NCI-H1105 treated with DMSO at 0.1 percent for 48 hours (cell line): ENCODE measurements at places on chromosomes 5 and 9.

DNA sequence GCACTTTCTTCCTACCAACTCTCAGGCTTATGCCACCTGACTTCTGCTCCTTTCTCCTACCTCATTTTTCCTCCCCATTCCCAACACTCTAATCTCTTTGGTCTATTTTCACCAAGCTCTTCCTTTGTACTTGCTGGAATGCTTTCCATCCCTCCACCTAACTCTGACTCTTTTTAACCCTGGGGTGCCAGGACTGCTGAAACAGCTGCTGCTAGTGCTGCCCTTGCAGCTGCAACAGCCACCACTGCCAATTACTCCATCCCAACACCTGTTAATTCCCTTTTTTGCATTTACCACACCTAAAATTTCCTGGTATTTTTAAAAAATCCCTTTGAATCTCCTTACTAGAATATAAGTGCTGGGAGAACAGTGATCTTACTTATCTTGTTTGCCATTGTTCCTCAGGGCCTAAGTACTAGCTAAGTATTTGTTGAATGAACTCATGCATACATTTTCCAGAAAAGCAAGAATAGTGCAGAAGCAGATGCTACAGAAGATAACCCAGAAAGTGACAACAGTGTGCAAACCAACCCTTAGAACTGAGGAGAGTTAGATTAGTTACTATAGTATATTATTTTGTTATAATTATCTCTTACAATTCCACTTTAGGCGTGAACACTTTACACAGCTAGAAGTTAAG, 11.5 kb downstream of the NADK2 start:
- no peak for DNase-seq

- DNase-seq = no peak
Measured at GRCh38 chr5:98065261-98065909, 708.1 kb upstream of the RGMB start.

DNA sequence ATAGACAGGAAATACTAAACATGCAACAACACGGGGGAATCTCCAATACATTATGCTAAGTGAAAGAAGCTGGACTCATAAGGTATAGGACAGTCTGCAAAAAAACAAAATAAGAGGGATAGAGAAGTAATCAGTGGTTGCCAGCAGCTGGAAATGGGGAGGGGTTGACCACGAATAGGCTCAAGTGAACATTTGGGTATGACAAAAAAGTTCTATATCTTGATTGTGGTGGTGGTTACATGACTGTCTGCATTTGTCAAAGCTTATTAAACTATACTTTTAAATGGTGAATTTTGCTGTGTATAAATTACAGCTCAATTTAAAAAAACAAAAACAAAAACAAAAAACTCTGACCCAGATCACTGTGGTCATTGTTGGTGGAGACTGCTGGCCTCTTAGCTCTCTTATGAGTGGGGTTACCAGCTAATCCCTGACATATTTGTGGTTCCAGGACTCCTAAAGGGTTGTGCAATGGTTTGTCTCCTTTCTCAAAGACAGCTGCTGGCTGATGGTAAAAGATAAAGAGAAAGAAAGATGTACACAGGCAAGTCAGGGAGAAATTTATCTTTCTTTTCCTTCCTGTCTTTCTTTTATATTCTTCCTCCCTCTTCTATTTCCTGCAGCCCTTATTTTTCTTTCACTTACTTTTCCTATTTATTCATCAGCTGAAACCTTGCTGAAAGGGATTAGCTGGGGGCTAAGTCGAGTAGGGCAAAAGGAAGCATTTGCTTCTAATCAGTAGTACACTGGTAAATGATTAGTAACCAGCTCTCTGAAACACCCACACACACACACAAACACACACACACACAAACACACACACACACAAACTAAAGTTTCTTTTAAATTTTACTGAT, 42.6 kb upstream of the APC start:
- DNase-seq = no peak

DNA sequence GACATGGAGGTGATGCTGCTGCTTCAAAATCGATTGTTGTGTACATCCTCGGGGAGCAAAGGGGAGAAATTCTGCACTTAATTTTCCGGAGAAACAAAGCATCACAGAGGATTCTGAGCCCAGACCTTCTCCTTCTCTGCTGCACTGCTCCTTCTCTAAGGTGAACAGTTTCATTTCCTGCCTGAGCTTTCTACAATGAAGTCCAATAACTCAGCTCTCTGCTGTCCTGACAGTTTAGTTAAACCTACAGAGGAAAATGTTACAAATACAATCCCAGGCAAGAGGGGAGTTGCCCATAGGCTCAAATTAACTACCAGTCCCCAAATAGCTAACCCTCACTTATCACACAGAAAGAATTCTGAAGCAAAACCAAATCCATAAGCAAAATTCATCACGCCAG, 206.3 kb downstream of the EFNA5 start:
- DNase-seq = no peak

- DNase-seq = no peak
Measured at GRCh38 chr5:173646692-173647091, 30.2 kb upstream of the BOD1 start.

DNA sequence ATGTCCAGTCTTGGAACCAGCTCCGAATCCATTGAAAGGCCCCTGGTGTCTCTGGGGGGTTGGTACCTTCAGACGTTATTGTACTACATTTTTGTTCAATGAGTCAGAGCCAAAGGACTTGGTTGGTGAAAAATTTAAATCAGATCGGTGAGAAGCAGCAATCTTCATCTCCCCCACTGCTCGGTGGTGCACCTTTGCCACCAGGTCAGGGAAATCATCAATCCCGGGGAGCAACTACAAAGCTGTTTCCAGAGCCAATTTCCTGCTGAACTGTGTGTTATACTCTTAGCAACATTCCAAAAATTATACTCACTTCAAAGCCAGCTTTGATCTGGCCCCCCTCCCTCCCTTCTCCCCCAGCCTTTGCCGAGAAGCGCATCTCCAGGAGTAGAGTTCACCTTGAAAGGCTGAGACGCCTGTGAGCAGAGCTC, 375.2 kb upstream of the WWC1 start:
- no peak for DNase-seq

DNA sequence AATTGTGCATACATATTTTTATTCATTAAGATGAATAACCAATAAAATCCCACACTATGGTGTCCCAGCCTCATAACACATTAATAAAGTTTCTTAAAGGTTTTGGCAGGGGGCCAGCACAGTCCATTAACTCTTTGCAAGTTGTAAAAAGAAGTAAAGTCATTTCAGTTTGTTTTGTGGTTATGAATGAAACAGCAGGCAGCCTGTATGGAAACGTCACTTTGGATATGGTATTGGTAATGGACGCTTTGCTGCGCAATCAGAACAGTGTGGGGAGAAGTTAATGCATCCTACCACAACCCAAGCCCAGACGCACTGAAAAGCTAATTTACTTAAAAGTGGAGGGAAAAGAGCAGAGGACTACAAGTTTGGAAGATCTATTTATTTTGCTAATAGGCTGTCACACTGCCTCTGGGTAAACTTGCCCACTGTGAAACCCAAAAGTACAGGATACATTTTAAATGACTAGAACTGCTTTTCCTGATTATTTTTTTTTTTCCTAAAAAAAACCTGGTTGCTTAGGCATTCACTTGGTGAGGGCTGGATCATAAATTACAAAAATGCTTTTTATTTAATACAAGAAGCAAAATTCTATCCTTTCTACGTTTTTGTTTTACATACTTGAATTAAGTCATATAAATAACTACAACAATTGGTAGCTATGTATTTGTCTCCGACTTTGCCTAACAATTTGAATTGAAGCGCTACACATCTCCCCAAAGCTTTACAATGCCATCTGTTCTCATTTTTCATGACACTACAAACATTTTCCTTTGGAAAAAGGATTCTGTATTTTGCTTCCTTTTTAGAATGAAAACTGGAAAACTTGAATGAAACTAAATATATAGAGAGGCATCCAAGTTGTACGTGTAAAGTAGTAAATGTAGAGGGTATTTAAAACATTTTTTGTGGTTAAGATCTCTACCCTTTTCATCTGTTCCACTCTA, 104.3 kb downstream of the NFIB start:
- no peak for DNase-seq

- no peak for DNase-seq
Measured at GRCh38 chr9:127974769-127975261, 6.0 kb downstream of the EEIG1 start.

- DNase-seq = no peak
Measured at GRCh38 chr9:82271106-82271561, 282.6 kb downstream of the SPATA31D1 start.

- DNase-seq = no peak
Measured at GRCh38 chr5:108487951-108488350, 106.1 kb upstream of the FBXL17 start.

DNA sequence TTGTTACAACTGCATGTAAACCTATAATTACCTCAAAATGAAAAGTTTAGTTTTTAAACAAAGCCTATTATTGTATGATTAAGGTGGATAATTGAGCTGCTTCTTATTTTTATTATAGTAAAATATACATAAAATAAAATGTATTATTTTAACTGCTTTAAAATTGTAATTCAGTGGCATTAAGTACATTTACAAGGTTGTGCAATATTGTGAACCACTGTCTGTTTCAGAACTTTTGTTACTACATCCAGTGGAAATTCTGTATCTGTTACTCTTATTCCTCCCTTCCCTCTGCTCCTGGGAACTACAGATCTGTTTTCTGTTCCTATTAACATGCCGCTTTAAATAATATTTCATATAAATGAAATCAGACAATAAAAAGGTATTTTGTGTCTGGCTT, 37.1 kb downstream of the ITGA1 start:
- DNase-seq = no peak

DNA sequence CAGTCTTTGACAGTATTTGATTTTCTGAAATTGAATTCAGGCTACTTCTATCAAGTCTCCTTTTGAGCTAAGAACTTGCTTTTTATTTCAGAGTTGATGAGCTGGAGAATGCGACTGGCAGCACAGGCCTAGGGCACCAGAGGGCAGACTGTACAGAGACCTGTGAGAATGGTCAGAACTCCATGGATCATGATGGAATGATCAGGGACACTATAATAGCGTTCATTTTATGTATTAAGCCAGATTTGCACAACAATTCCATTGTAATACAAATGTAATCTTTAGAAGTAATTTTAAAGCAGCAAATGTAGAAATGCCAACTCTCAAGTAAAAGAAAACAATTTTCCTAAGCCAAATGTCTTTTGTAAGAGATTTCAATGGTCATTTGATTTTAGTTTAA, 902.4 kb downstream of the NR2F1-AS1 start:
- DNase-seq = no peak

DNA sequence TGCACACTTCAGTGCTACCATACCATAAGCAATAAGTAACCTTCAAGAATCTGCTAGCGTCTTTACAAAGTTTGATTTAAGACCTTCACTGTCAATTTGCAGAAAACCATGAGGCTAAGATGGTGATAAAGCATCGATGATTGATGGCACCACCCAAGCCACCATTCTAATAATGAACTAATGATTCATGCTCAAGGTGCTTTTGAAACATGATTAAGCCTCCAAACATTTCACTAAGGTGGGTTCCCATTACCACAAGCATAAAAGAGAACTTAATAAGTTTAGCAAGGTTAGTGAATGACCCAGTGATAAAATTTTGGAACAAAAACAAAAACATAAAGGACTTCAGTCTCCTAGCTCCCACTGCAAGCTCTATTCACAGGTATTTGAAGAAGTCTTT, 214.7 kb downstream of the FBXL17 start:
- no peak for DNase-seq

GRCh38 chr5:25029004-25029403, 384.2 kb upstream of the CDH10 start:
- peak; percentile 67 for DNase-seq

GRCh38 chr5:171979606-171980005, 26.8 kb downstream of the FBXW11 start:
- no peak for DNase-seq

DNA sequence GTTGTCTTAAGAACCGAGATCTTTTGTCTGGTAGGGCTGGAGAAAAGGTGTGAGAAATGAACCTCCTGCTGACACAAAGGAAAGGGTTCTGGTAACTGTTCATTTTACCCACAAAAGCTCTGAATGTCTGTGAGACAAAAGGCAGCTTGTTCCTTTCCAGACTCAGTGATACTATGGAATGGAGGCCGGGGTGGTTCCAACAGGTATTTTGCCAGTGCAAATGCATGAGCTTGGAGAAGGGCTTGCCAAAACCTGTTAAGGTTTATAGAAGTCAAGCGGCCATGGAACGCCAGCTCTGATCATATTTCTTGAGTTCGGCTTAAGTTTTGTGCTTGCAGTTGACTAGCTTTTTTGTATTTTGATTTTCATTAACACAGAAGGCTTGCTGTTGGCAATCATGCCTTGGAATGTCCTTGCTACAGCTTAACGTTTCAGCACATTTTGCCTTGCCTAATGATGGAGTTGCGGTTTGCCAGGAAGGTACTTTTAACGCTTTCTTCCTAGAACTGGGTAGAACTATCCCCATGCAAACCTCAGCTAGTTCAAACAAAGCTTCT, 328.6 kb downstream of the PIK3R1 start:
- no peak for DNase-seq

- peak; percentile 50 for DNase-seq
Measured at GRCh38 chr9:129459547-129460322, 161.2 kb downstream of the C9orf50 start.

DNA sequence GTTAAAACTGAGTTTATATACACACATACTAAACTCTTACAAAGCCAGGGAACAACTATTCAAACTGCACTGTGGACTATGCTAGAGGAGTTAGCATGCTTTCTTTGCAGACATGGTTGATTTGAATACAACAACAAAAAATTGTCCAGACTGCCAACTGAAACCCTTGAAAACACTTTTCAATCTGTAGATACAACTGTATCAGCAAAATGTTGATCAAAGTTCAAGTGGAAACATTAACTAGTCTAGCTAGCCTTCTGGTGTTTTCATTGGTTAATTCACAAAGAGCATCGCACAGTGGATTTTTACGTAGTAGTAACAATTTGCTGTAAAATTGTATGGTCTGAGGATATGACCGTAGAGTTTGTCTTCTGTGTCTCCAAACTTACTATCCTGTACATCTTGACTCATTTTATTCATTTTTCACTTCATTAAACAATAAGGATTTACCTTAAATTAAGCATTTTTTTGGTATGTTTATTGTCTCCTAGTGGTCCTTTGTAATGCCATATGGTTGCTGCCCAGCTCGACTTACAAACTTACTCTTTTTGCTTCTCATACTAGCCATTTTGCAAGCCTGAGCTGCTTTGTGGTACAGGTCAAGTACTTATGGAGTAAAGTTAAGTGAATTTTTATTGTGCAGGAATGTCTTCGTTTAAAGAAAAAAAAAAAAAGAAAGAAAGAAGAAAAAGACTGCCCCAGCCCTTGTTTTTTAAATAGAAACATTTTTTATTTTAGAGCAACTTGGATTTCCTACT, 123.4 kb downstream of the ZCCHC7 start:
- DNase-seq = no peak

- DNase-seq = no peak
Measured at GRCh38 chr9:110788871-110789270, 120.3 kb downstream of the MUSK start.

DNA sequence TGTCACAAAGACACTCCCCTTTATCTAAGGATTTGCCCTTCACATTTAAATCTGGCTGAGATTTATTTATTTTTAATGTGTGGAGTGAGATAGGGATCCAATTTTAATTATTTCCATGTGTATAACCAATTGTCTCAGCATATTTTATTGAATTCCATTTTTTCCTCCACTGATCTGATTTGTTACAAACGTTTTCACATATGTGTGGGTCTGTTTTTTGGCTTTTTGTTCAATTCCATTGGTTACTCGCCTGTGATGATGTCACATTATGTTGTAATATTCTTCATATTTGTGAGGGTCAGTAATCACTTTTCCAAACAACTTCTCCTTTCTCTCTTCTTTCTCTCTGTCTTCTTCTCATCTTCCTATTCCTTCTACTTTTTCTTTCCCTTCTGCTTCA, 278.3 kb upstream of the RFX3 start:
- DNase-seq = no peak
